ENCODE measurements at places on chromosomes 11 and 22.

DNA sequence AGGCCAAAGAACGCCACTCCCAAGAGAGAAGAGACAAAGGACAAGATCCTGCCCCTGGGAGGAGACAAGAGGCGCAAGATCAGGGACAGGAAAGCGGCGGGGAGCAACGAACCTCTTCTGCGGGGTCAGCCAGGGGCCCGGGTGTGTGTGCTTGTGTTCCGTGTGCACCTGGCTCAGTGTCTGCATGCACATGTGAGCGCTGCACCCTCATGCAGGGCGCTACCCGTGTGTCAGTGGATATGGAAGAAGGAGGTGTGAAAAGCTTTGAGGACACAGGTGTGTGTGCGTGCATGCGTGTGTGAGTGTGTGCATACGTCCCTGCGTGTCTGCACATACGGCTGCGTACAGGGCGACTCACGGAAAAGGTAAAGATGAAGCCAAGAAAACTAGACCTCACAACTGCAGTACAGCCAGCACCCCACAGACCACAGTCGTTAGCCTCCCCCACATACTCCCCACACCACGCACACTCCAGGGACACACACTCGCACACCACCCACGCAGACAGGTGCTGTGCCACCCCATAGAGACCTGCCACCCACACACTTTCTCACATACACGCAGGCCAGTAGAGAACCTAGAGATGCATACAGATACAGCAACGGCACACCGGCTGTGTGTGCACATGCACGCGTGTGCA lies 11.0 kb upstream of the IGSF9B start:
- DNase-seq: no peak

GRCh38 chr11:131111775-131112174 lies 195.5 kb upstream of the SNX19 start:
- no peak for DNase-seq

GRCh38 chr11:74265256-74265655 lies 46.2 kb downstream of the P4HA3 start:
- no peak for DNase-seq

DNA sequence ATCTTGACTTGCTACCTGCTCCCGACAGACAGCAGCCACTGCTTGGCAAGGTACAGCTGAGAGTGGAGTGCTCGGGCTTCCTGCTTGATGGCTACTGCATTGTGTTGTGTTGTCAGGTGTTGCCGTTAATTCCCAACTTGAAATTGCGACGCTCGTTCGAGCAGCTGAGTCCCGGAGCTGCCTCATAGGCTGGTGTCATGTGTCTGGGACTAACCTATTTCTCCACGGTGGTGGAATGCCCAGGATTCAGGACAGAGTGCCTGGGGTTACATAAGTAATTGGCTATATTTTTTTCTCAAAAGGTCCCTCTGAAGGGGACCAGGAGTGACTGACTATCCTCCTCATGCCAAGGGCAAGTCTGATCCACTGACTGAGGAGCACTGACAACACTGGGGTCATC lies 18.5 kb downstream of the COMMD9 start:
- DNase-seq: no peak

- no peak for DNase-seq
Measured at GRCh38 chr11:120136356-120136755, 1.6 kb downstream of the TRIM29 start.

DNA sequence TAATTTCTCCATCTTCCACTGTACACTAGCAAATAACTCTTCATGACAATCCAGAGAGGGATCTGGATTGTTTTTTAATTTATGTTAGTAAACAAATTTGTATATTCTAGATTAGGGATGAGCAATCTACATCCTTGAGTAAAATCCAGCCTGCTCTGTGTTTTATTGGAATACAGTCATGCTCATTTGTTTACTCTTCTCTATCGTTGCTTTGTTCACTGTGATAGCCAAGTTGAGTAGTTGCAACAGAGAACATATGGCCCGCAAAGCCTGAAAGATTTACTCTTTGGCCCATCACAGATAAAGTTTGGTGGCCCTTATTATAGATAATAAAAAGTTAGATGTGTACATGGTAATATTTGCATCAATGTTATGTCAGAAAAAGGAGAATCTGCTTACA lies 6.2 kb upstream of the BLID start:
- DNase-seq: no peak

- no peak for DNase-seq
Measured at GRCh38 chr22:29369460-29369859, 18.9 kb downstream of the AP1B1 start.

DNA sequence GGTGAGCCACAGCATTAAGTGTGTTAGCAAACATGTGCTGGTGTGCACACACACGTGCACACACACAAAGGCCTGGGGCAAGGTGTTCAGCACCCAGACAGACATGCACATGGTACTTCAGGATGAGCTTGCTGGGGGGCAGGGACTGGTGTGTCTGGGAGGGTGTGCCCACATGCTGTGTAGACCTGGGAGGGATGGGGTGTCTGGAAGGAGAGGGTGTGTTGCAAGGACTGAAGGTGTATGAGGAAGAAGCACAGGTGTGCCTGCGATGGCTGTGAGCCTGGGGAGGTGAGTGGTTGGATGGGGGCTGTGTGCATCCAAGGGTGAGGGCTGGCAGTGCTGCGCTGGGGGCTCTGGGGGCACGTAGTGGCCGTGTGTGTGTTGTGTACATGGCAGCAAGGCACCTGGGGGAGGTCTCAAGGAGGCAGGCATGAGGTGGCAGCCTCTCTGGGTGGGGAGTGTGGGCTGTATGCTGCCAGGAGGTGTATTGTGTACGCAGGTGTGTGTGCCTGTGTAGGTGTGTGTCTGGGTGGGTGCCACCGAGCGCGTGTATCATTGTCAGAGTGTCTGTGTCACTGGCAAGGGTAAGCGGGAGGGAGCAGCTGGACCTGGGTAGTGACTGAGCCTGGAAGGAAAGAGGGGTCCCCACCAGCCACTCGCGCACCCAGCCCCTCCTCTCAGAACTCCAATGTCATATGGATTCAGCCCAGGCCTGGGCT lies 2.2 kb downstream of the NRXN2 start:
- no peak for DNase-seq

- DNase-seq: no peak
Measured at GRCh38 chr11:62104816-62105653, 18.8 kb upstream of the INCENP start.

- DNase-seq: no peak
Measured at GRCh38 chr11:76910620-76911414, 50.1 kb downstream of the ACER3 start.

GRCh38 chr11:46293641-46294103 lies 16.2 kb downstream of the CREB3L1 start:
- no peak for DNase-seq

GRCh38 chr11:23497040-23497439 lies 636.8 kb upstream of the CCDC179 start:
- no peak for DNase-seq

- DNase-seq: no peak
Measured at GRCh38 chr22:35548722-35549112, 8.1 kb downstream of the RASD2 start.

GRCh38 chr22:33853200-33854097 lies 66.8 kb downstream of the LARGE1 start:
- DNase-seq: peak; percentile 1

GRCh38 chr22:30763815-30764673 lies 69.4 kb downstream of the OSBP2 start:
- peak; percentile 19 for DNase-seq

- DNase-seq: no peak
Measured at GRCh38 chr22:17907748-17908051, 116.7 kb downstream of the MICAL3 start.

GRCh38 chr11:42407341-42407740 lies 904.5 kb upstream of the API5 start:
- no peak for DNase-seq

GRCh38 chr22:50264104-50264745 lies 2.7 kb upstream of the MAPK12 start:
- DNase-seq: no peak

GRCh38 chr22:20869234-20869633 lies 10.4 kb downstream of the SNAP29 start:
- DNase-seq: no peak

- DNase-seq: no peak
Measured at GRCh38 chr11:34036456-34036855, 15.1 kb upstream of the CAPRIN1 start.

DNA sequence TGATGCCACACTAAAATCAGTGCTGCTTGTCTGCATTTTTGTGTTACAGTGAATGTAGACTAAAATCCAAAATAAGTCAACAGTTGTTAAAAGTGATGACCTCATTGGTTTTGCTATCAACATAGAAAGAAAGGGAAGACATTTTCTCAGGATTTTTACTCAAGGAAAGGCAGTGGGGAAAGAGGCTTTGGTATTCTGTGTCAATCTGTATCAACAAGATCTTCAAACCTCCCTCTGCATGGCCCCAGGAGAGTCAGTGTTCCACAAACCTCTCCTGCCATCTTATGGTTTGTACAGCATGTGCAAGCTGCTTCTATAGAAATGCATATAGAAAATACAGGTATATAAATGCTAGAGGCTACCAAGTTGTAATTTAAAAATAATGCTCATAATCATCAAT lies 13.8 kb upstream of the OR51M1 start:
- DNase-seq: no peak

DNA sequence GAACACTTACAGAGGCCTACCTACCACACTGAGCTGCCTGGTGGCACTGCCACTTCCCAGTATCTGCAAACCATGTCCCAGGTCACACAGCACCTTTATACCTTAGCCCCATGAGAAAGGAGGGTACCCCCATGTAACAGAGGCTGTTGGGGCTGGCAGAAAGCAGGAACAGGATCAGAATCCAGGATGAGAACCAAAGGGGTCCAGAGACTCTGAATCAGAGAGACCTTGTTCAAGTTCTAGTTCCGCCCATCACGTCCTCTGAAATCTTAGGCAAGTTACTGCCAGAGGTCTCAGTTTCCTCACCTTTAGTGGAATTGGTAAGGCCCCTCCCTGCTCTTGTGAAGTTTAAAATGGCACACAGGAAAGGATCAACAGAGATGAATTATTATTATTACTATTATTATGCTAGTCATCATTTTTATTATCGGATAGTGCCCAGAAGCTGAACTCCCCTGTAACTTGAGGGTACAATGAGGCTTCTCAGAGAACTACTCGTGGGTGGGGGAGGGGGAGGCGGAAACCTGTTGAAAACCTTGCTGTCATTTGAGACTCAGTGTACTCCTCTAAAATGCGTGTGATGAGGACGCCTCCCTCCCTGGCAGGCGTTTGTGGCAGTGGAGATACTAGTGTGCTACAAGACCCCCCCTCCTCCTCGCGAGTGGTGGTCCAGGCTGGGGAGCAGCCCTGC lies 9.3 kb downstream of the SELENOM start:
- no peak for DNase-seq

- no peak for DNase-seq
Measured at GRCh38 chr11:132901638-132902471, 630.4 kb downstream of the OPCML start.

GRCh38 chr11:103420593-103420992 lies 311.4 kb downstream of the DYNC2H1 start:
- DNase-seq: no peak

DNA sequence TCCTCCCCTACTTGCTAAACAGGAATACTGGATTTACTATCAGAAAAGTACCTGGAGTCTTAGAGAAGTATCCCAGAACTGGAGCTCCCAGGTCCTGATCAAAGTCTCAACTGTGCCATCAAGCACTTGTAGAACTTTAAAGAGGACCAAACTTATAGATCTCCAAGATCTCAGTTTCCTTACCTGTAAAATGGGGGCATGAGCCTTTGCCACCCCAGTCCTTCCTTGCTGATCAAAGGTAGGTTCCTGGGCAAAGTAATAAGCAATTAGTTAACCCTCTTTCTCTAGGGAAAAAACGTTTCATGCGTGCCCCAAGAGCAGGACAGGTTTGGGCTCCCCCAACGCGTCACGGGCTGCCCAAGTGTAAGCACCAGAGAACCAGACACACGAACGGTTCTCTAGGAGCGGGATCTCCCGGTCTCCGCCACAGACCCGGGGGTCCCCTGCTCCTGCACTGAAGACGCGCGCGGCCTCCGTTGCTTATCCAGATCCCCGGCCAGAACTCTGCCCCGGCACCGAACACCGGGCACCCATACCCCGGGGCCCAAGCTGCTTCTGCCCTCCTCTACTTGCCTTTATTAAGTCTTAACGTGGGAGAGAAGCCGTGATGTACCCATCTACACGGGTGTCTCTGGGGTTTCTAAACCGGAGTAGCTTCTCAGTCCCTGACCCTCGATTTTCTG lies 505 bp downstream of the ZNF214 start:
- DNase-seq: no peak

- DNase-seq: no peak
Measured at GRCh38 chr22:49218142-49218541, 609.5 kb downstream of the BRD1 start.

All from stimulated activated naive CD4-positive, alpha-beta T cell treated with Interleukin-2 at 50 U/mL for 16 hours (primary cell).